Cardiac fibroblast (primary cell): ENCODE measurements at places on chromosomes 7 and 10.

- no peak for DNase-seq
Observed at GRCh38 chr10:72851509-72851908, 42.0 kb upstream of the OIT3 start.

- DNase-seq: no peak
Observed at GRCh38 chr7:38975944-38976392, 1.7 kb upstream of the POU6F2 start.

DNA sequence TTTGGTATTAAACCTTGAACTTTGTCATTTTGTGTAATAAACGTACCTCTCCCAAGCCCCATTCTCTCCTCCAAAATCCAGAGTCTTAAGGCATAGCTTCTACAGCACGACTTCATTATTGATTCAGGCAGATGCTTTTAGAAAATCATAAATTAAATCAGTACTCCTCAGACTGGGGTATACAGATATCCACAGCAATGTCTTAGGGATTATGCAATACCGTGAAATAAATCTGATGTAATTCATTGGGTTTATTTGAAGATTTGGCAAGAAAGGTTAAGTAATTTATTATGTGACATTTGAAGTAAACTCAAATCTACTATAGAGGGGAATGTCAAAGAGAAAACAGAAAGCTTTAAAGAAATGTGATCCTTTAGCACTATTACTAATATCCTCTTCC is 246.1 kb upstream of the PLXDC2 start:
- no peak for DNase-seq

DNA sequence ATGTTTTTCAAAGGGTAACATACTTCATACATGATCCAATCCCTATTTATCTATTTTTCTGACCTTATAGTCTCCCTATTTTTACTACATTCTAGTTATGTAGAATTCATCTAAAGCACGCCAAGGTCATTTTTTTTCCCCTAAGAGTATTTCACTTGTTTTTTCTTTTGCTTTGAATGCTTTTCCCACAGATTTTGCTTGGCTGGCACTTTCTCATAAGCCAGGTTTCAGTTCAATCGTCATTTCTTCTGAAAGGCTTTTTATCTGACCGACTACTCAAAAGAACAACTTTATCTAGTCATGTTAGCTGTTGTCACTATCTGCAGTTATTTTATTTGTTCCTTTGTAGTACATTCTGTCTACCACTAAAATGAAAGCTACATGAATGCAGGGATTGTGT is 1274.6 kb downstream of the REEP3 start:
- DNase-seq: no peak
